ENCODE measurements at places on chromosomes 11 and 22.

DNA sequence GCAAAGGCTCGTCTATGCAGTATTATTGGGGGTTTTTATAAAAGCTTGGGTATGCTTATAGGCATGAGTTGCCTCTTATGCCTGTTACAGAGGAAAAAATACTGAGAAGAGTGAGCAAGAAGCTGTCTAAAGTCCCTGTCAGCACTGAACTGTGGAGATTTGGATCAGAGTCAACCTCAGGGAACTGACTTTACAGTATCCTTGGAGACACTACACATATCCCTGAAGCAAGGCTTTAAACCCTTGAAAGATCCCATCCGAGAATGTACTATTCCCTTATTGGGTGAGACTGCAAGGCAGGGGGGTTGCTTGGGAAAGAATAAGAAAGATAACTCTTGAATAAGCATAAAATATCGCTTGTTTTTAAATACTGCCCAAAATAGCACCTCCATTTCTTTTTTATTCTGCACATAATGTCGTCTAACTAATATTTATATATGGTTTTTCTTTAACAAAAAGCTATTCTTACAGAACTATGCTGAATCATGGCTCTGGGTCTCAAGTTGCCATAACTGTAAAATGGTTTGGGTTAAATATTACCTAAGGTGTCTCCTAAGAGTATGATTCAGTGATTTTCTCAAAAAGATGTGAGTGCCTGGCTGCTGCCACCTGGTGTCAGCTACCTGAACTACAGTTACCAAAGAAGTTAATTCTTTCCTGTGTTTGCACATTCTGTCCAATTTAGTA, 1062.8 kb downstream of the DLG2 start:
- peak; percentile 71 for DNase-seq

DNA sequence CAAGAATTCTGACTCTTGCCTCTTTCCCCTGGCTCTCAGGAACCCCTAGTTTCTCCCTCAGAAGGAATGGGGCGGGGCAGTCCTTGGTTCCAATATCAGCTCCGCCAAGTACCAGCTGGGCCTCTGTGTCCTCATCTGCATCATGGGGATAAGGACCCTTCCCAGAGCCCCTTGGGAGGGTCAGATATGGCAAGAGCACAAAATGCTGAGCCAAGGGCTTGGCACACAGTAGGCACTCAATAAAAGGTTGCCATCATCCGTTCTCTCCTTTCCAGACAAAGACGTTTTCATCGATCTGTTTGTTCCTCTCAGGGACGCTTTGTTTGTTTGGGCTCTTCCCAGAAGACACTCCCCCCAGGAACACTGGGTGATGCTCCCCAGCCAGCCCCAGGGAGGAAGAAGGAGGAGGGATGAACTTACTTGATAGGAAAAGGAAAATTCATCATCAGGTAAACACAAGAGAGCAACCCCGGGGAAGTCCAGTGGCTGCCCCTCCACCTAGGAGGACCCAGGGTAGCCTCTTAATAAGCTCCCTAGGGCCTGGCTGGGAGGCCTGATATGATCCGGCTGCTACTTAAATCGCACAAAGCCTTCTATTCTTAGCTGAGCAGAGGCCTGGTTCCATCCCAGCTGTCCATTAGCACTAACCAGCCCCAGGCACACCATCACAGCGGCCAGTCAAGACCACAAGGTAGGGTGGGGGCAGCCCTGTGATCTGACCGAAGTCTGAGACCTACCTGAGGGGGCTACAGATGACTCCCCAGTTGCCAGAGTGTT, 19.6 kb downstream of the GDPD5 start:
- DNase-seq = no peak

DNA sequence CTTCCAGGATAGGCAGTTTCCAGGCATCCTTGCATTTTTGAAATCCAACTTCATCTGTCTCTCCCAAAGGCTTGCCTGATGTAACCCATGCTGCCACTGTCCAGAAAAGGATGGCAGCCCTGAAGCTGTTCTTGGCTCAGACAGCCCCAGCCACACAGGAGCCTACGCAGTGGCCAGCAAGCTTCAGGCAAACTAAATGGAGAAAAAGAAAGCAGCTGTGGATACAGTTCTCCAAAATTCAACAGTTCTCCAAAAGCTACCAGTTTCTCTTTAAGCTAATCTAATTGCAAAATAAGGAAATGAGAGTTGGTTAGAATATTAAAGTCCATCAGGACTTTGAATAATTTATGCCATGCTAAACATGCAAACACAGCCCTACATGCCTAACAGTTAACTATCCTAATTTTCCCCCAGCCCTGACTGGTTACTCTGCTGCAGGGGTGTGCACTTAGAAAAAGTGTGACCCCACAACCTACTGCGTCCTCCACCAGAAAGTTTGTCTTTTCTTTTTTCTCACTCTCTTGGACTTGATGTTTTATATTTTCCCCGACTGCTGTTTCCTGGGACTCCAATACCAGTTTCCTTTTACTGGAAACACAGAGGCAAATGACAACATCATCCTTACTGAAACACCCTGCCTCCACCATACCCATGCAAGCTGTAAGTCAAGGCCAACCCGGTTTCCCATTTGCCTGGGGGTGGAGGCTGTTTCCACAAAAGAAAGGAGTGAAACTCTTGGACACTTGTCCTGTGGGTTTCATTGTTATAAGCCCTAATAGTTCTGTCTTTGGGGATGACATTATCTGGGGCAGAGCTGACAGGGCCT, 69.1 kb upstream of the OR5AN1 start:
- no peak for DNase-seq

- DNase-seq = no peak
Measured at GRCh38 chr11:40291329-40291728, 1168.1 kb downstream of the LRRC4C start.

DNA sequence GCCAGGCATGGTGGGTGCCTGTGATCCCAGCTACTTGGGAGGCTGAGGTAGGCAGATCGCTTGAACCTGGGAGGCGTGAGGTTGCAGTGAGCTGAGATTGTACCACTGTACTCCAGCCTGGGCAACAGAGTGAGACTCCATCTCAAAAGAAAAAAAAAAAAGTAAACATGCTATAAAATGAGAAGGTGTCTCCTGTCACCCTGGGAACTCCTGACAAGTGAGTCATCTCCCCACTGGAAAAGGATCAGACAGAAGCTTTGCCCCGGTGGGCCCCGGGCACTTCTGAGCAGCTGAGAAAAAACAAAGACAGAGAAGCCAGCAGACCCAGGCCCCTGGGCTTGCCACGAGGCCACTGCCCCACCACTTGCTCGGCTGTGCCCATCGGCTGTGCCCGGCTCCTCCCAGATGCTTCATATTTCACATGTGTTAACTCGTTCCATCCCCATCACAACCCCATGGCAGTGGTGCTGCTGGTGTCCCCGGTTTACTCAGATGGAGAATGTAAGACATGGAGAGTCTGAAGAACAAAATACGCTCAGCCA, 22.3 kb downstream of the TTLL1 start:
- DNase-seq = no peak

DNA sequence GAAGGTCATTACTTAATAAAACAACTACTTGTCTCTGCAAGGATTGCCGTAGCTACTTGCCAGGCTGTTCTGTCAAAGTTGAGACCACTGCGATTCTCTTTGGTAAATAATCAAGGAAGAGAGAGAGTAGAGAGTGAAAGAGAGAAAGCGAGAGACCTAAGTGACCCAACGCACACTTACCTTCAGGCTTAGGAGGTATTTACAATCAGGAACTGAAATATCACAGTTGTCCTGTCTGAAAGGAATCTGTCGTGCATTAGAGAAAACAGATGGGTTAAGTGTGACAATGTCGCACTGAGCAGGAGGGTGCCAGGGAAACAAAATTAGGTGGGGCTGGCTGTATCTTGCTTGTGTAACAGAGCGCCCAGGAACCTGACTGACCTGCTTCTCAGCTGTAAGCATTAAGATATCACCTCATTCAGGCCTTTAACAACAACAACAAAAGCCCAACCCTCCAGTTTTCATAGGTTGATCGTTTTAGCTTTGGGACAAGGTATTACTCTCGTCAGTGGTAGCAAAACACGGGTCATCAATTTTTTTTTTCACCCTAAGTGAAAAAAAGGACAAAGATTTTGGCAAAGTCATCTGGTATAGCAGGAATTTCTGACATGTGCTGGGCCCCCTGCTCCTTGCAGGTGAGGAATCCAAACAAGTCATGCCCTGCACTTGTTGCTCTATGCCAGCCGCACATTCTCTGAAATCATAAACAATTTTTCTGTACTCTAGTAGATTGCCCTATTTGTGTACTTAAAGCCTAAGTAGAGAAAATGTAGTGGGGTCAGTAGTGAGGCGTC, at the start of gene MUC15:
MUC15 (minus strand) TSS at position 403 of the 794 bp plus-strand sequence. CDS start 5,169 bp downstream, outside the sequence.
- DNase-seq = peak; percentile 66

DNA sequence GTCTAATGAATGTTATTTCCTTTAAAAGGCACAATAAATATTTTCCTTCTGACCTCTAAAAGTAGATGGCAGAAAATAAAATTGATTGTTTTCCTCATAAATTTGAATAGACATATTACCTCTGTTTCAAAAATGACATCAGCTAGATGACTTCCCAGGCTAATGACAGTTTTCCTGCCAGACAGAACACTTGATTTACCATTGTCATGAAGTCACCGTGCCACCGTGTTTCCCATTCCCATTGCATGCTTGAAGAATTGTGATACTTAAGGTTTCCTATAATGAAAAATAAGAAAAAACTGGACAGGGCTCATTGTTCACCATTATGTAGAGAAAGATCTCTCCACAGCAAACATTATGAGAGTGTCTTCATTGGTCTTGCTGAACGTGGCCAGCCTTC, 151.1 kb downstream of the NCAM1 start:
- DNase-seq = no peak

DNA sequence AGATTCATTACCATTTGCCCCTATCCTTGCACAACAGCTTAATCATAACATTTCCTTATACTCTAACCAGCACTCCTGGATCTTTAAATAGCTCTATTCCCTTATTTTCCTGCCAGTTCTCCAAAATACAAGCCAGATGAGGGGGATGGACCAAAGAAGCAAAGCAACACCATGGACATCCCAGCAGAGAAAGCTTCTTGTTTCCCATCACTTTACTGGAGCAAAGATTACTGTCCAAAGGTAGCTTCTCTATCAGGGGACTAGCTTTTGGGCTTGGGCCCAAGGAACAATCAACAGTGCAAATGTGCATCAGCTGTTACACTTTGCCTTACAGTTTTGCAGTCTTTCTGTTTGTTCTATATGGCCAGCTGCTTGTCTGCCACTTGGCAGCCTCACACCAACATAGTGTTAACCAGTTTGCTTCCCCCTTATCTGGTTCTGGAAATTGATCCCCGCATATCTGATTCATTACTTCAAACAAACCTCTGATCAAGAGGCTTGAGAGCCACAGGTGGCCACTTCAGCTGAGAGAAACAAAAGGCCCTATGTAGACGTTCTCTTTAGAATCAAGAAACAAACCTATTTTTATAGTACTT, 814.3 kb downstream of the METTL15 start:
- DNase-seq = peak; percentile 65

GRCh38 chr22:36224245-36224644, 15.1 kb downstream of the APOL2 start:
- no peak for DNase-seq

DNA sequence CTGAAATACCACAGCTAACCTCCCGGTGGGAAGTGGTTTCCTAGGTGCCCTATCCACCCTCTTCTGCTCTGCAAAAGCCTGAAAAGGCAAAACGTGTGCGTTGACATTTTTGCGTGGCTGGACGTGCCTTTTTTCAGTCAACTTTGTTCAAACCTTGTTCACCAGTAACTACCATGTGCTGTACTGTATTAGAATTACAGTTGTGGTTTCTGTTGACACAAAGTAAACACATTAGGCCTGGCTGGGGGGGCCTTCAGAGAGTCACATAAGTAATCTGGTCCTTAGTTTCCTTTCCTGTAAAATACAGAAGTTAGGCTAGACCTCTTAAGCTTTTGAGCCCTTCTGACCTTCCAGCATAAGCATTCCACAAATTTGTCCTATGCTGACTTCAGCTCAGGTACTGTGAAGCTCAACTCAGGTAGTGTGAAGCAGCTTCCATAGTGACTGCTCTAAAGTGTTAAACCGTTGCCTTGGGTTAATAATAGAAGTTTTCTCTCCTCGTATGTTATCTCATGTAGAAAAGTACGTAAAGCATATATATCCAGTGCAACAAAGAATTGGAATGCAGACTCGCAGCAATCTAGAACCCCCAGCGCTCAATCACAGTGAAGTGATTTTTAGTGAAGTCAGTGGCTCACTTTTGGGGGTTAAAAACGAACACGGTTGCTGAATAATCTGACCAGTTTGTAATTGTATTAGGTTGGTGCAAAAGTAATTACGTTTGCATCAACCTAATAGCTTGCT, 1.8 kb downstream of the EWSR1 start:
- no peak for DNase-seq

- no peak for DNase-seq
Measured at GRCh38 chr11:121586750-121587149, 134.0 kb upstream of the SORL1-AS1 start.

DNA sequence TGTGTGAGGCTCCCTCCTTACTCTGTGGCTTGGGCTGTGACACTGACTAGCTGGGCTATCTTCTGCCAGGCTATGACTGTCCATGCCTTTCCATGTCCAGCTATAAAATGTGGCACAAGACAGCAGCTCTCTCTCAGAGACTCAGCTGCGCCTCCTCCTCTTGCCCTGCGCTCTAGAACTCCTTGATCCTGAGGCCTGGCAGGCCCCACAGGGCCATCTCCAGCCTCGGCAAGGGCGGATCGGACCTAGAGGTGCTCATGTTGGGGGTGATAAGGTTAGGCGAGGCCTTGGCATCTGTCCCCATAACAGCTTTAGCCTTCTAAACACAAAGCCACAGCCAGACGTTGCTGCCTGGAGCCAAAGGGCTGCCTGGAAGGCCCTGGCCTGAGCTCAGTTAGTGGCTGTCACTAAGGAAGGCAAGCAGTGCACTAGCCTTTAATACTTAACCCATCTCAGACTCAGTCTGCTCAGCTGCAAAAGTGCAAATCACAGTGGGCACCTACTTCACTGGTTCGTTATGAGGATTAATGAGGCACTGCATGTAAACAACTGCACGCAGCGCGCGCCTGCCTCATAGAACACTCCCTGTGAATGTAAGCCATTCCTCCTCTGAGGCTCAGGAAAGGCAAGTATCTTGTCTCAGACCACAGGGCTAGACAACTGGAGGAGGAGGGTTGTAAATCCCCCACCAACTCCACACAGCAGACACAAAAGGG, 1.2 kb downstream of the GUCD1 start:
- no peak for DNase-seq

- no peak for DNase-seq
Measured at GRCh38 chr11:77287615-77288273, 13.7 kb downstream of the GDPD4 start.

- peak; percentile 65 for DNase-seq
Measured at GRCh38 chr22:21450320-21450831, 16.8 kb upstream of the TMEM191C start.

Measured in endodermal cell (in vitro differentiated cells).